Stimulated activated CD8-positive, alpha-beta memory T cell treated with anti-CD3 and anti-CD28 coated beads, Interleukin-12 subunit alpha, Interleukin-12 subunit beta, amount 100 ng/mL, for 4 hours (primary cell): ENCODE measurements at places on chromosomes 7 and 10.

DNA sequence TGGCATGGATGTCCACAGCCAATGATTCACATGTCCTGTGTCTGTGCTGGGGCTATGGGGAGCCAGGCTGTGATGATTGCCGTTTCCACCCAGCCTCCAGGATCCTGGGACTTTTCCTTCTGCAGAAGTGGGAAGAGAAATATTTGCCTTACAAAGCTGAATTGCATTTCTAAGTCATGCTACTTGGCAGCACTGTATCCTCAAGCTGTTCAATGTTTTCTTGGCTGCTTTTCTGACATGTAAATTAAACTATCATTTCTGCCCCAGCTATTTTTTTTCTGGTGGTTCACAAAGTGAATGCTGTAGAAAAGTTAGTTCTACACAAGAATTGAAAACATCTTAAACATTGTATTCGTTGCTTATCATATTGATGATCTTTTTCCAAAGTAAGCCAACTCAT lies 51.9 kb upstream of the TCERG1L start:
- no peak for DNase-seq

- DNase-seq = no peak
Observed at GRCh38 chr10:24223341-24223740, 14.4 kb downstream of the KIAA1217 start.

- no peak for DNase-seq
Observed at GRCh38 chr10:29501692-29502091, 133.1 kb downstream of the SVIL start.

DNA sequence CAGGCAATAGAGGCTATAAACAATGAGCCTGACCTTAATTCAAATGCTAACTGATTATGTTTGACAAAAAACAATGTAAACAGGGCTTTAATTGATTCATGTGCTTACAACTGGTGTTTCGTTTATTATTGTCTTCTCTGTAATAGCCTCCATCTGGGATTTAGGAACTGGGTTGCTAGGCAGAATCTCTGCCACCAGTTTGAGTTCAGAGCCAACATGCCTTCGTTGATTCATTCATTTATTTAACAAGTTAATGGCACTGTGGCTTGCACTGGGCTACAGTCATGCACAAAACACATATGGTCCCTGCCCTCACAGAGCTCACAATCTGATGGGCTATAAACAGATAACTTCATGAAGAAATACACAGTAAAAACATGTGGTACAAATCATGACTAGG lies 19.6 kb upstream of the CDHR3 start:
- DNase-seq = no peak

- DNase-seq = no peak
Observed at GRCh38 chr10:78375854-78376785, 342.5 kb downstream of the RPS24 start.
